ENCODE measurements at places on chromosomes 4 and X.

DNA sequence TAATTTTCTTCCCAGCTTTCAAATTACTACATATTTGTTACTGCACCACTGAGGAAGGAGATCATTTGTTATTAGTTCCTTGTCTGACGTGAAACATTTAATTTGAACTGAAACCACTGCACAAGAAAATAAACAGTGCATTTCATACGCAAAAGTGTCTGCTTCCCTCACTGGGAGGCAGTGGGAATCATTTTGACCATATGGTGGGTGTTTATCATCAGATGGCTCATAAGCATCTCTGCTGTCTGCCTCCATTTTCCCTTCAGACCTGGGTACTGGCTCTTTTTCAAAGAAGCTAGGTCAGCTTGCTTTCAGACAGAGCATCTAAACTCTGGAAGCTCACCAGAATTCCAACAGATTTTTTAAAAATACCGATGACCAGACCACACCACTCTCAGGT lies 135.2 kb downstream of the PCDH19 start:
- no peak for DNase-seq
- no peaks in the 10 kb centered on the region for H3K4me1 ChIP-seq

DNA sequence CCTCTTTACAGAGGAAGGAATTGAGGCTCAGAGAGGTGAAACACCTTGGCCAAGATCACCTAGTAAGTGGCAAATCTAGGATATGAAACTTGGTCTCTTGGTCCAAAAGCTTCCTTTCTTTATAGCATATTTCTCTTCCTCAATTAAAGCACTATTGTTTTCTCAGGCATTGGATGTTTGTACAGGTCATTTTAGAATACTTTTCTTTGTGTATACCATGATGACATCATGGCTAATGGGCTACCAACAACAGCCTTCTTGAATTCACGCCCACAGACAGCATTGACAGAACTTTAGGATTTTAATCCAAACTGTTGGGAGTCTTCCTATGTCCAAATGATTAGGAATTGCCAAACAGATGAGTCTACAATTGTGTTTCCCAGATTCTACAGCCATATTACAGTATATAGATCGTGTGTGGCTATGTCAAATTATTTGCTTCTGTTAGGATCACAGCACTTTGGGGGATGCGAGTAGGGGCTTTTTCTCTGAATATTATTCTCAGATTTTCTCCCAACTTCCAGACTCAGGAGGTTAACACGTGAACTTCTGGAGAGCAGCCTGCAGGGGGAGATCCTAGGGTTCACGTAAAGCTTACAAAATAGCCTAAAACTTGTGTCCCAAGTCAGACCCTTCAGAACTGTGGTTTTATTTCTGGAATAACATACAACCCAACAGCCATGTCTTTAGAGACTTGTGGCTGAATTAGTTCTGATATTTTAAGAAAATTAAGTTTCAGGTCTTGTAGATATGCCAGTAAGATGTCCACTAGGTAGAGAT lies 191.8 kb downstream of the SHROOM3 start:
- no peaks in the 10 kb centered on the region for H3K4me1 ChIP-seq
- no peak overlapping the region for H3K4me3 ChIP-seq
- DNase-seq = no peak
- H3K27ac ChIP-seq = no peak overlapping the region
- H3K36me3 ChIP-seq = no peaks in the 10 kb centered on the region

DNA sequence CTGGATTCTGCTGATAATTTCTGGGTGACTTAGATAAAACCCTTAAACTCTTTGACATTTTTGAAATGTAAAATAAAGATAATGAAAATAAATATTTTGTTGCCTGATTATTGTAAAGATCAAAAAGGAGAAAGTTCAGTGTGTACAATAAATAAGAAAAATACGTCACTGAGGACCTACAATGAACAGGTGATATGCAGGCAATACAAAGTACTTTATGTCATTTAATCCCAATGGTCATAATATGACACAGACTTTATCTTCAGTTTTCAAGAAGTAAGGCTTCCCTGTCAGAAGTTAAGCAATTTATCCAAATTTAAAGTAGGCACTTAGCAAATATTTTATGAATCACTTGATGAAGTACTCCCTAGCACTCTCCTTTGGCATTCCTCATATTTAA lies 532.8 kb downstream of the GBA3 start:
- H3K4me3 ChIP-seq = no peak overlapping the region
- H3K4me1 ChIP-seq = no peaks in the 10 kb centered on the region
- no peak for DNase-seq

DNA sequence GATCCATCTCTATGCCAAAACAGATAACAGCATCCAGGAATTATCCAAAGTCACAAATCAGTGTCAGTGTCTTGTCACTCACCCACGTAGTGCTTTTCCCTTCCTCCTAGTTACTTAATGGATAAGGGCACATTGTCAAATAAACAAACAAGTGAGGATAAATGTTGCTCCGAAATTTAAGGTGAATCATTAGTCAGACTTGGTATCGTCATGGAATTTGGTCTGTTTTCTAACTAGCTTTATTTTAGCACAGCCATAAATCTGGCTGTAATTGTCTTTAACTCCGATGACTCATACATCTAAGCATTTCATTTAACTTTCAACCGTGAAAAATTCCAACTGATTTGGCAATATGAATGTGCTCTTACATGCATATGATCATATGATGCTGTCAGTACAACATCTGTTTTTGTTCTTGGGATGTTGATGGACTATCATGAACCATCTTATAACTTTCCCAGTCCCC lies 83.3 kb downstream of the SNCA start:
- no peak overlapping the region for H3K4me3 ChIP-seq
- H3K4me1 ChIP-seq = no peaks in the 10 kb centered on the region
- H3K27ac ChIP-seq = no peak overlapping the region
- H3K36me3 ChIP-seq = no peaks in the 10 kb centered on the region

GRCh38 chr4:38223782-38224236 lies 263.6 kb downstream of the PTTG2 start:
- no peak overlapping the region for H3K4me3 ChIP-seq
- no peak overlapping the region for H3K27ac ChIP-seq
- no peak for DNase-seq
- no peaks in the 10 kb centered on the region for H3K27me3 ChIP-seq
- no peaks in the 10 kb centered on the region for H3K36me3 ChIP-seq

GRCh38 chrX:49155243-49155899 lies 7.2 kb upstream of the MAGIX start:
- no peaks in the 10 kb centered on the region for H3K27me3 ChIP-seq
- DNase-seq = peak; percentile 27
- peak overlapping the region; percentile 87 for H3K27ac ChIP-seq
- no peaks in the 10 kb centered on the region for H3K4me1 ChIP-seq
- H3K4me3 ChIP-seq = peak overlapping the region; percentile 56

DNA sequence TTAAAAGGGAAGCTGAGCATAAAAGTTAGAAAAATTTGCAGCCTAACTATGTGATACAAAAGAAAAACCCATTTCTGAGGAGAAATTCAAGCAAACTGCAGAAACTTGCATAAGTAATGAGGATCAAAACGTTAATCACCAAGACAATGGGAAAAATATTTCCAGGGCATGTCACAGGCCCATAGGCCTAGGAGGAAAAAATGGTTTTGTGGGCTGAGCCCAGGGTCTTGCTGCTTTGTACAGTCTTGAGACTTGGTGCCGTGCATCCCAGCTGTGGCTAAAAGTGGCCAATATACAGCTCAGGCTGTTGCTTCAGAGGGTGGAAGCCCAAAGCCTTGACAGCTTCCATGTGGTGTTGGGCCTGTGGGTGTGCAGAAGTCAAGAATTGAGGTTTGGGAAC lies 37.7 kb upstream of the ADAMTS3 start:
- DNase-seq = no peak
- no peaks in the 10 kb centered on the region for H3K27me3 ChIP-seq
- H3K36me3 ChIP-seq = no peaks in the 10 kb centered on the region
- no peak overlapping the region for H3K27ac ChIP-seq

- H3K4me1 ChIP-seq = no peaks in the 10 kb centered on the region
- no peaks in the 10 kb centered on the region for H3K27me3 ChIP-seq
- no peak overlapping the region for H3K4me3 ChIP-seq
- H3K27ac ChIP-seq = no peak overlapping the region
- peaks cover 19% of the 10 kb centered on the region for H3K36me3 ChIP-seq
- DNase-seq = no peak
Observed at GRCh38 chr4:88045021-88045420, 37.6 kb downstream of the PKD2 start.
